ENCODE measurements at places on chromosomes 3 and 15.

DNA sequence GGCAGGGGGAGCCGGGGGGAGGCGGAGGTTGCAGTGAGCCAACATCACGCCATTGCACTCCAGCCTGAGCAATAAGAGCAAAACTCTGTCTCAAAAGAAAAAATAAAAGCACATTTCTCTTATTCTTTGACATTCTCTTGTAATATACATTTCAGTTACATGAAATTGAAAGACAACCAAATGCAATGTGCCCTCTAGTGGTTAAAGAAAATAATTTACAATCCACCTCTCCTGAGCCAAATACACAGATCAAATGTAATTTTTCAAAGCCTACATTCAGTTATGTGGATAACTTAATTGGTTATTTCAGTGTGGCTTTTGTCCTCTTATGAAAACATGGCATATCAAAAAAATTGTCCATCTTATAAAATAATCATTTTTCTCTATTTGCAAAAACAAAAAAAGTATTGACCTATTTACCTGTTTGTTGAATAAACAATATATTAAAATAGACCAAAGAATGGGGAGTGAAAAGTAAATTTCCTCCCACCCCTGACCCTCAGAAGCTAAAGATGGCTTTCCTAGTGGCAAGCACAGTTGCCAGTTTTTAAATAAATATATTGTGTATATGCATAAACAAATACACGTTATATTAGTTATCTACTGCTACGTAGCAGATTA, 14.2 kb upstream of the U2SURP start:
- peak; percentile 53 for DNase-seq

GRCh38 chr3:10706156-10706739, 109.8 kb upstream of the SLC6A11 start:
- DNase-seq = no peak

- DNase-seq = no peak
Measured at GRCh38 chr15:63274427-63274826, 3.0 kb upstream of the APH1B start.

- no peak for DNase-seq
Measured at GRCh38 chr3:46433841-46434240, 26.8 kb downstream of the CCRL2 start.

DNA sequence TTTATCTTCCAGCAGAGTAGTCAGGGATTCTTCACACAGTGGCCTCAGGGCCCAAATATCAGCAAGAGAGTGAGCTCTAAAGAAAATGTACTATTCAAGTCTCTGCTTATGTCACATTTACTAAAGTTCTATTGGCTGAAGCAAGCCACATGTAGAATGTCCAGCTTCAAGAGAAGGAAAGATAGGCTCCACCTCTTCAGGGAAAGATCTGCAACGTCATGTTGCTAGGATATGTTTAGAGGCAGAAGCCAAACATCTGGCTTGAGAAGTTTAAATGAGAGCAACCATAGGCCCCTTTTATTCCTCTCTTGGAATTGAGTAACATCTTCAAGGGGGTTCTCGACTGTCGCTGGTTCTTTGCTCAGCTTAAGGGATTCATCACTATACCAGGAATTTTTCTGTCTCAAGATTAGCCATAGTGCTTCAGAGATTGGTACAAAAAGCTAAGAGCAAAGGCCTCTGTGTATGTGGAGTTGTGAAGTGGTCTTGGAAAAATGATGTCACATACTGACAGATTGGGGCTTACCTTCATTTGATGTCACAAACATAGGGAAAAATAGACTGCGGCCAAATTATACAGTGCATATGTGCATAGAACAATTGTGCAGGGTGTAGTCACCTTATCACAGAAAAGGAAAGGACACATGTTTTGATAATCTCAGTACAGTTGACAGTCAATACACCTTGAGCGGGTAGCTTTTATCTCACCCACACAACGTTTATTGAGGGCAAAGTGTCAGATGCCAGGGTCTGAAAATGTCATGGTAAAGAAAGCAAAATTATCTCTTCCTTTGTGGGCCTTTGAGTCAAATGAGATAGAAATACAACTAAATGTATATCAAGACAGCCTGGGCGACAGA, 11.3 kb upstream of the THRB start:
- no peak for DNase-seq

- peak; percentile 74 for DNase-seq
Measured at GRCh38 chr3:131361464-131362421, 19.8 kb upstream of the NUDT16 start.

- DNase-seq = no peak
Measured at GRCh38 chr3:132537297-132537696, 59.8 kb upstream of the ACKR4 start.

DNA sequence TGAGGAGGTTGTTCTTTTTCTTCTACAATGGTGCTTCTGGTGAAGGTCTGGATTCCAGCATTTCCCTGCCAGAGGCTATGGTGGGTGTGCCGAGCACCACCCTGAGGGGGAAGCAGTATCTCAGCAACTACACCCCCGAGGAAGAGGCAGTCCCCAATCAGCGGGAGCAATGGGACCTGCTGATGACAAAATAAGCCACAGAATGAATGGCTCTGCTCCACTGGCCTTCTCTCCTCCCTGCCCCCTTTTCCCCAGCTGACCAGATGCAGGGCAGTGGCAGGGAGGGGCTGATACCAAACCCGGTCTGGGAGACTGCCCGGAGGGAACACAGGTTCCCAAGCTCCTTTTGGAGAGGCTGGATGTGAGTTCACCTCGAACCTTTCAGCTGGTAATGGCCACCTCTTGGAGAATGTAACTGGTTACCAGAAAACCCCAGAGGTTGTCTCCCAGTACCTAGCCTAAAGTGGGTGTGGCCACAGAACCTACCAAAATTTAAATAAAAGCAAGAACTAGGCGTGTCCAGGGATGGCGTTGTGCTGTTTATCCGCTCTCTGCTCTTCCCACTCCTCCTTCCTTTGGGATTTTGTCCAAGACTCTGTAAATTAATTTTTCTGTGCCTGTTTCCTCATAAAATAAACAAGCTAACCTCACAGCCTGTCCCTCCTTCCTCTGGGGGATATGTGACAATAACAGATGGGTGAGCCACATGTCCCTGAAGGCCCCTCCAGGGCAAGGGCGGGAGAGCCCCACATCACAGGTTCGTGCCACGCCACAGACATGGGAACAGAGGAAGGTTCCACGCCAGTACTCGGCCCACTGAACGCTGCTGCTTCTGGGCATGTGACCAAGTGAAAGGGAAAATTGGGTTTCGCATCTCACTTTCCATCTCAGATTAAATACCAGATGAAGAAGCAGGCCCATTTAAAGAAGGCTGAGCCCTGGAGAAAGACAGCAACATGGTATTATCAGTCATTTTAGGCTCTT, 35.1 kb upstream of the SPTBN5 start:
- no peak for DNase-seq

DNA sequence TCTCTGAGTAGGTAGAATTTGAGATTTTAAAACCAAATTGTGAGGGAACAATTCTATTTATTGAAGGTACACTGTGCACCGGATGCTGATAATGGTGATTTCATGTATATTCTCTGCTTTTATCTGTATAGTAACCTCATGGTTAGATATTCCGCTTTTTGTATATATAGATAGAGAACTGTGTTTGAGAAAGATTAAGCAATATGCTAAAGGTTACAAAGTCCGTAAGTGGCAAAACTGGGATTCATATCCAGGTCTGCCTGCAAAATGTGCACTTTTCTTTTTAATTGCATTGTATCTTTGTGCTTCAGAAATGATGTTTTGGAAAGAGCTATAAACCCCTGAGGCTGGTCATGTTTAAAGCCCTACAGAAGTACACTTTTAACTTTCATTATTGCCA, 635.4 kb upstream of the NECTIN3 start:
- DNase-seq = no peak

DNA sequence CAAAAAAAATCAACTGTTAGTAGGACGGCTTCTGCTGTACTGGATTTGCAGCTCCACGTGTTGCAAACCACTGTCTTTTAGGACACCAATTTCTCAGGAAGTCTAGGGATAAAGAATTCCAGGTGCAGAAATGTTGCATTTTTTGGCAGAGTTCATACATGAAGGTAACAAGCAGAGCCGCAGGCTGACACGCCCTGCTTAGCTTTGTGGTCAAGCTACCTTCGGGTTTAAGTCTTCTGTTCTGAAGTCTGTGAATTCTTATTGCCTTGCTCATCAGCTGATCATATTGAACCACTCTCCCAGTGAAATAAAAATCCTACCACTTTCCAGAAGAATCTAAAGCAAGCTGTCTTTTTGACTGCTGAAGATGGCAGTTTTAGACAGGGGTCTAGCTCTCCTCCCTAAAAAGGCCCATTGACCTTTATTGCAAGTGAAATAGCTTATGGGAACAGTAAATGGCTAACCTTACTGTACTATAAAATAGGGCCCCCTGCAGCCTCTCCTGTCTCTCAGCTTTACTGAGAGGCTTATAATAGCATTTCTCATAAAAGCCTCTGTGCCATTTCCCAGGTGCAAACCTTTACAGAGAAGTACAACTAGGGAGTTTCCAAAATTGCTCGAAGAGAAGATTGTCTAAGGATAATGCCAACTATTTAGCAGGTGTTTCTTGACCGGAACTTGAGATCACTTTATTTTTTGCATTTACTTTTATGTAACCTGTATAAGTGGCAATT, 262.2 kb upstream of the IL12A start:
- peak; percentile 92 for DNase-seq

DNA sequence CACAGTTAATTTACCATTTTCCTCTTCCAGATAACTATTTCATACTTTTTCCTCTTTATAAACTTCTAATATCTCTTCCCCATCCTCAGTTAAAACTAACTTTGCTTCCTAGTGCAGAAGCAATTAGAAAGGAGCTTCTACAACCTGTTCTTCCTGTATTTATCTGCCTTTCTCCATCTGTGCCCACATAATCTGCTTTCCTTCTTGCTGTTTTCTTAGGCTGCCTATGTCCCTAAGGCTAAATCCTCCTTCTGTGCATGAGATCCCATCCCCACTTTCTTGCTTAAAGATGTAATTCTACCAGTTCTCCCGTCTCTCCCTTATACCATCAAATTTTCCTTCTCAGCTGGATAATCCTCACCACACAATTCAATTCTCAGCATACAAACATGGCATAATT, 28.3 kb upstream of the HGD start:
- no peak for DNase-seq

DNA sequence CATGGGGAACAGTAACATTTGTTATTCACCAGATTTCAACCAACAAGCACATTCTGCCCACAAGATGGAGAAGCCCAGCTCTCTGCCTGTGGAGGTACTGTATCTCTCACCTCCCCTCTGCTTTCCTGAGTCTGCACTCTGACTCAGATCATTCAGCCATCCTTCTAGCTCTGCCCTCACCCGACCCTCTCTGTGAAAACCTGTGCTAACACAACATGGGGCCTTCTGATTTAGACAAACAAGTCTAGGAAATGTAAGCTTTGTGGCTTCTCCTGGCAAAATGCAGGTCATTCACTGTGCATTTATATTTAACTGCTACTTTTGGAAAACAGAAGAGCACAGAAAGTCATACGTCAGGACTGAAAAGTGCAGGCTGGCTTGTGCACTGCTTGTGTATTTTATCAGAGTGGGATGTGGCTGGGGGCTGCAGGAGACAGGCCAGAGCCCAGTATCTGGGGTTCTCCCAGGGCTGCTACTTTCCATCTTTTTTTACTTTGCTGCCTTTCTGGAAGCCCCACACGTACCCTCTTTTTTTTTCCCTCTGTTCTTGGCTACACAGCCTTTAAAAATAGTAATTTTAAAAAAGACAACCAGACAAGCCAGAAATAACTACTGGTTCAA, 50.8 kb downstream of the SUSD5 start:
- peak; percentile 10 for DNase-seq

GRCh38 chr3:160010578-160010977, 21.9 kb downstream of the IL12A start:
- DNase-seq = no peak

DNA sequence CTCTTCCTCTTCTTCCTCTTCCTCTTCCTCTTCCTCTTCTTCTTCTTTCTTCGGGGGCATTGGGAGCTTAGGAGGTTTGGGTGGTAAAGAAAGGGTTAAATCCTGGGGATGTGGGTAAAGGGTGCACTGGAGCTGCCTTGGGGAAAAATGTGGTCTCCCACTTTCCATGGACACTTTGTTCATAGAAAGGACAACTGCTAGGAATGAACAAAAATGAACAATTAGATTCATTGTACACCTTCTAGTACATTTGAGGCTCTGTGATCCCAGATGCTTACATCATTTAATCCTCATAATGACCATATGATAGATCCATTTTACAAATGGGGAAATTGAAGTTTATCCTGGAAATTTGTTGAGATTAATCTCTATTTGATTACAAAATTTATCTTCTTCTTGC, 699.7 kb downstream of the TUSC7 start:
- DNase-seq = no peak

DNA sequence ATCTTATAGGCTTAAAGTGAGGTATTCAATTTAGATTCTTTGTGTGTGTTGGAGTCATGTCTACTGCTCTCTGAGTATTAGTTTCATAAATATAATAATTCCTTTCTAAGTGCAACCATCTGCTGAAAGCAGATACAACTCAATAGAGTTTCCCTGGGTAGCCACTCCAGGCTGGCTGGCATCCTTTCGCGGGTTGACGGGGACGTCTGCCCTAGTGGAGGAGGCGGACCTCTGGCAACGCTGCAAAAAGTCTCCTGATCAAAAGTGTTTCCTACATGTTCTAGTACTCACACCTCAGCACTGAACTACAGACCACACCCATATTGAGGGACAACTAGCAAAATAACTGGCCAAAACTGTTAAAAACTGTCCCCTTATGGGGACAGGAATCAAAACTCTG, 2.5 kb downstream of the MOBP start:
- no peak for DNase-seq

DNA sequence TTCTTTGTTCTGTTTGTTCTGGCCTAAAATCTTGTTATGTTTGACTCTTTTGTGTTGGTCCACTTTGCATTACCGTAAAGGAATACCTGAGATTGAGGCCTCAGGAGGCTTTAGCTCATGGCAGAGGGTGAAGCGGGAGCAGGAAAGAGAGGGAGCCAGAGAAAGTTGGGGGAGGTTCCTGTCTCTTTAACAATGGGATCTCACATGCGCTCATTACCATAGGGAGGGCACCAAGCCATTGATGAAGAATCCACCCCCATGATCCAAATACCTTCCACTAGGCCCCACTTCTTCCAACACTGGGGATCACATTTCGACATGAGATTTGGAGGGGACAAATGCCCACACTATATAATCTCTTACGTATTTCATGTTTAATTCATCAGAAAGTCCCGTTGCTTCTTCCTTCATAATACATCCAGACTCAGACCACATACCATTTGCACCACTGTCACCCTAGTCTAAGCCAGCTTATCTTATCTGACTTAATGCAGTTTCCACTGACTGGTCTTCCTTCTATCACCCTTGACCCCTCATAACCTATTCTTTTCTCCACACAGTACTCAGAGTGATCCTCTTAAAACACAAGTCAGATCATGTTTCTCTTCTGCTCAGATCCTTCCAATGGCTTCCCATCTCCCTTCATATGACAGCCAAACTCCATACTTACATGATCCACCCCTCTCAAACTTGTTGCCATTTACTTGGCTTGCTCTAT, 13.5 kb downstream of the KBTBD8 start:
- no peak for DNase-seq
